ENCODE measurements at places on chromosomes 16 and 17. TPM values are rescaled to one million over a fixed set of nuclear protein-coding genes. Genes with fewer than 3 reads are reported as not detected.

DNA sequence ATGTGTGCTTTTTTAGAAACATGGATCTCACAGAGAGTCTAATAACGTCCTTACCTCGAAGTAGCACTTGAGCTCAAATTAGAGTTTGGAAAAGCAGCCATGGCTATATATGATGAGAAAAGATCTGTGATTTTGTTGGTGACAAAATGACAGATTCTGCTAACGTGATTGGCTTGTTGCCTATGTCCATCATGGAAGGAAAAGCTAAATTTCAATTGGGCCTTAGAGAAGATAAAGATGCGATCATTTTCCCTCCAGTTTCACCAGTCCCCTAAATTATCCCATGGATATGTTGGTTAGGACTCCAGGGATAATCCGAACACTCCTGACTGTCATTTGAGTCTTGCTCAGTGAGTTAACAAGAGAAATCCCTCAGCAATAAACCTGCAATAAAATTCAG lies 175.8 kb downstream of the C16orf95 start:
- no peak for DNase-seq

DNA sequence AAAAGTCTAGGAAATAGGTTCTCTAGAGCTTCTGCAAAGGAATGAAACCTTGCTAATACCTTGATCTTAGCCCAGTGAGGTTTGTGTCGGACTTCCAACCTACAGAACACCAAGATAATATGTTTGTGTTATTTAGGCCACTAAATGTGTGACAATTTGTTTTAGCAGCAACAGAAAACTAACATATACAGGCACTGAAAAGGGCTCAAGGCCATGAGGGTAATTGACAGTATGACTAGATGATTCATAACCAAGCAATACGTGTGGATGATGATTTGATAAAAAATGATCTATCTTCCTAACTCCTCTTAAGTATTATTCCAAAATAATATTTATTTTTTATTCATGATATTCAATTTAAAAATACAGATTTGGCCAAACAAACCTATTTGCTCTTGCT lies 27.7 kb upstream of the MED13 start:
- no peak for DNase-seq

Gene AHSP
- total RNA-seq: not detected

Gene WSCD1
- total RNA-seq: not detected

DNA sequence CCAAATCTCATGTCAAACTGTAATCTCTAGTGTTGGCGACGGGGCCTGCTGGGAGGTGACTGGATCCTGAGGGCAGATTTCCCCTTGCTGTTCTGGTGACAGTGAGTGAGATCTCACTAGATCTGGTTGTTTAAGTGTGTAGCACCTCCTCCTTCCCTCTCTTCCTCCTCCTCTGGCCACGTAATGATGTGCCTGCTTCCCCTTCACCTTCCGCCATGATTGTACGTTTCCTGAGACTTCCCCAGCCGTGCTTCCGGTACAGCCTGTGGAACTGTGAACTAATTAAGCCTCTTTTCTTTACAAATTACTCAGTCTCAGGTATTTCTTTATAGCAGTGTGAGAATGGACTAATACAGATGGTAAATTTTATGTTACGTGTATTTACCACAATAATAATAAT lies 49.2 kb downstream of the METTL16 start:
- no peak for DNase-seq

- DNase-seq: no peak
These were observed 189.7 kb downstream of the TMEM132E start for GRCh38 chr17:34769049-34769448.

All from esophagus squamous epithelium (tissue), 5 donors.